ENCODE measurements at places on chromosomes 1 and 21.

GRCh38 chr21:45187646-45188045 is 100.0 kb downstream of the POFUT2 start:
- DNase-seq: no peak

- DNase-seq: no peak
Measured at GRCh38 chr1:230112782-230113181, 45.7 kb downstream of the GALNT2 start.

- no peak for DNase-seq
Measured at GRCh38 chr1:98559291-98559690, 102.2 kb upstream of the SNX7 start.

DNA sequence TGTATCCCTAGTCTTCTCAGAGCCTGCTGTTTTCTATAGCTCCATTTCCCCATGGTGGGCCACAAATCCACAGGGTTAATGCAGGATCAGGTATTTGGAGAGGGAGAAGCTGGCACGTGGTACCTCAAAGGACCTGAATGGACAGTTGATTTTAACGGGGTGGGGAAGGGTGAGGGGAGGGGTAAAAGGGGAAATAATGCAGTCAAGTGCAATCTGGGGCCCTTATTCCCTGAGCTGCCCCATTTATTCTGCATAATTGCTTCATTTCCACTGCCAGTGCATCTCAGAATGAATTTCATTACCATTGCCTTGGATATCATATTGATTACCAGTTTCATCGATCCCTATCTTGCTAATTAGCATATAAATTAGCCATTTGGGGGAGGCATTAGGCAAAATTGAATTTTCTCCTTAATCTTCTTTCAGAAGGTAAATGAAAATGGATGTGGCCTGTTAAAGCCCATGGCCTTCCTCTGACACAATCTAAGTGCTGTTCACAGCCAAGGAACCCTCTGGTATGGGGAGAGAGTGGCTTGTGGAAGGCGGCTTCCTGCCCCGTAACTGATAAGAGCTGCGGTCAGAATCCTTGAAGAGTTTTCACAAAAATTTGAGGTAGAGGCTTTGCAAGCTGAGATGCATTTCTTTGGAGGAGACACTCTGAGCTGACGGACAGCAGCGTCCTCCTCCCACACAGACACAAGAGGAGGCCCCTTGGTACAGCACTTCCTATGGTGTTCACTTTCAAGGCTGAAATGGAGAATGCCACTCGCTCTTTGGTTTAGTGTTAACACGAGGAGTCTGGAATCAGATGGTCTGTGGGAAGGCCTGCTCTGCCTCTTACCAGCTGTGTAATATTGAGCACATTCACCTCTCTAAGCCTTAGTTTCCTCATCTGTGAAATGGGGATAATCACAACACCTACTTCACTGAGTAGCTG is 34.4 kb downstream of the PHC2 start:
- DNase-seq: no peak

- DNase-seq: no peak
Measured at GRCh38 chr1:3831689-3832088, 25.3 kb downstream of the CEP104 start.

GRCh38 chr1:15559189-15559810 is 25.6 kb downstream of the AGMAT start:
- no peak for DNase-seq

Measured in suppressor macrophage treated with lipopolysaccharide for 4 hours (primary cell).